ENCODE measurements at places on chromosomes 5 and 9.
A peak's percentile ranks its signal among the peaks of the same experiment; 100 is the strongest.

DNA sequence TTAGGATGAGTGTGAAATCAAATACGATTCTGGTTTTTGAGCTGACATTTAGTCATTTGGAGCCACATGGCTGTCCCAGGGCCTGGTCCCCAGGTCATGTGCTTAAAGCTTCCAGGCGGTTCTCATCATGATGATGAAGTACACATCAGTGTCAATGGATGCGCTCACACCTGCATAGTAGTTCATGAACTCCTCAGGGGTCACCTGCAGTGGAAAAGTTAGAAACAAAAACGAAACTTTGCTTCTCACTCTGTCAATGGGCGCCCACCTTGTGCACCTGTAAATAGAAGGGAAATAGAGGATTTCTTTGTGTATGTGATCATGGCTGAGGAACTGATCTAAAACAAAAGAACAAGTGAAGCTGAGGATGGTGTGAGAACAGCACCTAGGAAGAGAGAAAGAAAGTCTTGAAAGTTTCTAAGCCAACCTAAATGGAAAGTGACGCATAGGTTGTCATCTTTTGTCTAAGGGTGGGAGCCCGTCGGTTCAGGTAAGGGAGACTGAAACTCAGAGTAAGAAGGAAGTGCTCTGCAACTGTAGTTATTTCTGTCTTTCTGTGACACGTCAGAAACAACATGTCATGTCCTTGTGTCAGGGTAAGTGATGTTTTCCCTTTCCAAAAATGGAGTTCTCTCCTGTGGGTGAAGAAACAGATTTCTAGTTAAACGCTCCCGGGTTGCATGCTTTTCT is 33.8 kb downstream of the CAPSL start:
- DNase-seq: no peak

GRCh38 chr5:172943283-172943841 is 15.9 kb upstream of the RPL26L1 start:
- no peak for DNase-seq

- DNase-seq: no peak
Measured at GRCh38 chr9:17665450-17665849, 86.6 kb downstream of the SH3GL2 start.

- no peak for DNase-seq
Measured at GRCh38 chr9:17322882-17323864, 188.3 kb downstream of the CNTLN start.

GRCh38 chr5:146909255-146910068 is 30.9 kb upstream of the PPP2R2B start:
- DNase-seq: no peak

DNA sequence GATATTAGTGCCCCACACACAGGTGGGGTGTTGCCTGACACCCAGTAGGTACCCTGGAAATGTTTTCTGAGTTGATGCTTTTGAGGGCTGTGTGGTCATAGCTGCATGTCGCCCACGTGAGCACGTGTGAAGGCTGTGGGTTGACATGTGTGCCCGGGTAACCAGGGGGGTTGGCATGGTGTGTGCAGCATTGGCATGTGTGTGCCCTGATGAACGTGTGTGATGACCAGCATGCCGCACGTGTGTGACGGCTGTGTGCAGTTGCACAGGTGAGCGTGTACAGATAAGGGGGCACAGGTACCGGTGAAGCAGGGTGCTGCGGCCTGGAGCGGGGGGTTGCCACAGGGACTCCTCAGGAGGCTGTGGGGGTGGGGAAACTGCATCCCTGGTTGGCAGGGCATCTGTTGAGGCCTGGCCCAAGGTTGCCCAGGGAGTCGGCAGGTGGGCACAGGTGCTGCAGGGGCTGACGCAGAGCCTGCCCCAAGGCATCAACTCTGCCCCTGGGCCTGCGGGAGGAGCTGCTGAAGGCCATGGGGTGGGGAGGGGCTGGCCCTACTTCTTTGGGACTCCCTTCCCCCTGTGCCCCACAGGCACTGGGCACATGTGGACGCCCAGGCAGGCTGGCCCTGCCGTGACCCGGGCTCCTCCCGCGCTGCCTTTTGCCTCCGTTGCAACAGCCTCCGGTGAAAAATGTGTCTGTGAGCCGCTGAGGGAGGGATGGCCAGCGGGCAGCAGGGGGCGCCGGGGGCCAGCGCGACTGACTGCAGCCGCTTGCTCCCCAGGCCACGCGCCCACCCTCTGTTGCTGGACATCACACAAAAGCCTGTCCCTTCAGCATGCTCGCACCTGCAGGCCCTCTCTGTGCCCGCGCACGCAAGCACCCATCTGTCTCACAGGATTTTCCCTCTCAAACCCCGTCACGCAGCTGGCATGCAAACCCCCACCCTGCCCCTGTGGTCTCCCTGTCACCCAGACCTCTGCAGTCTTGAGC is 2.2 kb downstream of the UNC5A start:
- DNase-seq: peak; percentile 60

DNA sequence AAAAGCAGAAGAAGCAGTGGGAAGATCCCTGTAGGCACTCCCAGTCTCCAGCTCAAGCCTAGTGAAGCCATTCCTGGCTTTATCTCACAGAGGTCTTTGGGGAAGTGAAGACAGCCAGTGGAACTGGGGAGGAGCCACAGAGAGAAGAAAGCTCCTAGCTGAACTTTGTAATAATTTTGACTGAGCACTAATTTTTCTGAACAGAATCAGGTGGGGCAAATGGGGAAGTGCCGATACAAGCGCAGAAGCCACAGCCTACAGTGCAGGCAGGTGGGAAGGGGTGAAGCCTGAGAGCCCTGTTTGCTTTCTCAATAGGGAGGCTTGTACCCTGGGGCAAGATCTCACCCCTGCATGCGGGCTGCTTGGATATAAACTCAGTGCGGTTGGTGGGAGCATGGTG is 48.4 kb upstream of the SNAPC3 start:
- DNase-seq: no peak

GRCh38 chr9:109941771-109942170 is 161.8 kb downstream of the PALM2AKAP2 start:
- no peak for DNase-seq

DNA sequence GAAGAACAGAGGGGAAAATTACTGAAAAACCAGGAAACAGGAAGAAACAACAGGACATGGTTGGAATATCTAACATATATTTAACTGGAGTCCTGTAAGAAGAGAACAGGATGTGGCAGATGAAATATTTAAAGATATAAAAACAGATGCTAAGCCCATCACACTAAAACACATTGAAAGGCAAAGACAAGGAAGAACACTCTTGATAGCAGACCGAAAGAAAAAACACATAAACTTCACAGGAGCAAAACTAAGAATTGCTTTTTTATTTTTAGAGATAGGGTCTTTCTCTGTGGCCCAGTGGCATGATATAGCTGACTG is 324.4 kb upstream of the ARRDC3 start:
- DNase-seq: no peak

DNA sequence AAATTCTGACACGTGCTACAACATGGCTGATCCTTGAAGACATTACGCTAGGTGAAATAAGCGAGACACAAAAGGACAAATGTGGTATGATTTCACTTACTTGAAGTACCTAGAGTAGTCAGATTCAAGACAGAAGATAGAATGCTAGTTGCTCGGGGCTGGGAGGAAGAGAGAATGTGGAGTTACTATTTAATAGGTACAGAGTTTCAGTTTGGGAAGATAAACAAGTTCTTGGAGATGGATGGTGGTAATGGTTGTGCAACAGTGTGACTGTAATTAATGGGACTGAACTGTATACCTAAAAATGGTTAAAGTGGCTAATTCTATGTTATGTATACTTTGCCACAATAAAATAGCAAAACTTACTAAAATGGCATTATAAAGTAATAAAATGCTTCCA is 34.4 kb downstream of the PAM start:
- DNase-seq: no peak

- no peak for DNase-seq
Measured at GRCh38 chr5:74630453-74631066, 10.0 kb downstream of the ENC1 start.

- DNase-seq: no peak
Measured at GRCh38 chr5:96901384-96901783, 25.1 kb downstream of the ERAP2 start.

DNA sequence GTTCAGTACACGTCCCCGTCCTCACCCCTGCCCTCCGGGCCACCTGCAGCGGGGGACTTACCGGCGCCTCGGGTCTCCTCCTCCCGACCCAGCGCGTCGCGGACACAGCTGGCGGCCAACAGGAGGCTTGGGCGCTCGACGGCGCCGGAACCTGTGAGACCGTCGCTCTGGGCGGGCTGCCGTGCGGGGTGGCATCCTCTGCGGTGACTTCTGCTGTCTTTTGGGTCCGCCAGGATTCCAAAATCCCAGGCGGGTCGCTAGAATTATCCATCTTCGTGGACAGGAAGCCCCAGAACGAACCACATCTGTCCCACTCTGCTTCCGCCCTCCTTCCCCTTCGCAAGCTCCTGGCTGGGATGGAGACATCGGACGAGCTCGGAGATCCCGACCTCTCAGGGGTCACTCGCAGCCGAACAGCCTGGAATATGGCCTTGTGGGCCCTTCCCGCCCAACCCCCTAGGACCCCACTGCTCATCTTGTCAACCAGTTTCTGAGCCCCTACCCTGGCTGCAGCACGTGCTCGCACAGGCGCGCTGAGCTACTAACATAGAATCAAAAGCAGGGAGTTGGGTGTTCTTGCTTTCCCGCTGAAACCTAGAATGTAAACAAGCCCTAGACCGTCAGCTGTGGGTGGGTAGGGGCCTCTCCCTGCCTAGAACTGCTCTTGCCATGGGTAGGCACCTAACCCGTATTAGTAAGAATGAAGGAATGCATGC is 947 bp upstream of the MARCHF3 start:
- DNase-seq: no peak

- DNase-seq: no peak
Measured at GRCh38 chr9:129853614-129854013, 18.4 kb downstream of the USP20 start.

DNA sequence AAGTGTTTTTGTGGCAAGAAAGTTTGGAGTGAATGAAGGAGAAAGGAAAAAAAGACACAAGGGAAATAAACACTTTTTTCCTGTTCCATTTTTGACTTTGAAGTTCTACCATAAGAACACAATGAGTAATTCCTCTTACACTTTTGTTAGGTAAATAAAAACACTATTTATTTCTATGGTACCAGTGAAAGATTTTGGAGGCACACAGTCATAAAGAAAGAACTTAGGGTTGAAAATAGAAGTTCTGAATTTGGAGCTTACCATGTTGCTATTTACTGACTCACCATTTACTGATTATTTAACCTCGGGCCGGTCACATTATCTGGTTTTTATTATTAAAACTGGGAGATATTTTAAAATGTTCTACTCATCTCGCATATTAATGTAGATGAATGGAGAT is 367.8 kb downstream of the TLE1 start:
- no peak for DNase-seq

- no peak for DNase-seq
Measured at GRCh38 chr9:16459421-16460148, 410.9 kb downstream of the BNC2 start.

- no peak for DNase-seq
Measured at GRCh38 chr5:69517763-69518212, 25.2 kb downstream of the OCLN start.

GRCh38 chr9:113954591-113954990 is 78.5 kb downstream of the ZNF618 start:
- DNase-seq: no peak

DNA sequence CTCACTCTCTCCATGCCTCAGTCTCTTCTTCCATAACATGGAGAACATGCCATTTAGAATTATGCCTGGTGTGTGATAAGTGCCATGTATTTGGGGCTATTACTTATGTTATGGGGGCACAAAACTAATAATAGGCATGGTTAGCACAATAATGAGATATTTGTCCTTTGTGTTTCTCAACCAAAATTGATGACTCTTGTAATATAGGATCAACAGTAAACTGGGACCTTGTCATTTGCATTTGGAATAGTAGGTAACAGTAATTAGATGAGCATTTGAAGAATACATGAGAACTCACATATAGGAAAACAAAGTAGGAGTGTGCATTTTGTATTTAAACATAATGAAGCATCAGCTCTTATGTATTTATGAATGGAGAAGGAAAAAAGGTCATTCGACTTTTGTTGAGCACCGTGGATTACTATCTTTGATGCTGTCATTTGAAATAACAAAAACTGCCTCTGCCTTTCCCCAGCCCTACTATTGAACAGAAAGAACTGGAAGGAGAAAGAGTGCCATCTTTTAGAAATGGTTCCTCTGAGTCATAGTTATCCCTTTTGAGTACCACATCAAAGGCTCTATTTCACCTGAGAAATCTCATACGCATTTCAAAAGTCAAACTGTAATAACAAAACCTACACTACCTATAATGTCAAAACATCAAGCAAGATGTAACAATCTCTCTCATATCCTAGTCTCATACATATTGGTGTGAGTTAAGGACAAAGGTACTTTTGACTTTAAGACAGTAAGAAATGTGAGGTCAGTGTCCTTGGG is 655.2 kb downstream of the PDE4D start:
- no peak for DNase-seq

- DNase-seq: no peak
Measured at GRCh38 chr9:28320616-28321015, 747.3 kb upstream of the C9orf72 start.

DNA sequence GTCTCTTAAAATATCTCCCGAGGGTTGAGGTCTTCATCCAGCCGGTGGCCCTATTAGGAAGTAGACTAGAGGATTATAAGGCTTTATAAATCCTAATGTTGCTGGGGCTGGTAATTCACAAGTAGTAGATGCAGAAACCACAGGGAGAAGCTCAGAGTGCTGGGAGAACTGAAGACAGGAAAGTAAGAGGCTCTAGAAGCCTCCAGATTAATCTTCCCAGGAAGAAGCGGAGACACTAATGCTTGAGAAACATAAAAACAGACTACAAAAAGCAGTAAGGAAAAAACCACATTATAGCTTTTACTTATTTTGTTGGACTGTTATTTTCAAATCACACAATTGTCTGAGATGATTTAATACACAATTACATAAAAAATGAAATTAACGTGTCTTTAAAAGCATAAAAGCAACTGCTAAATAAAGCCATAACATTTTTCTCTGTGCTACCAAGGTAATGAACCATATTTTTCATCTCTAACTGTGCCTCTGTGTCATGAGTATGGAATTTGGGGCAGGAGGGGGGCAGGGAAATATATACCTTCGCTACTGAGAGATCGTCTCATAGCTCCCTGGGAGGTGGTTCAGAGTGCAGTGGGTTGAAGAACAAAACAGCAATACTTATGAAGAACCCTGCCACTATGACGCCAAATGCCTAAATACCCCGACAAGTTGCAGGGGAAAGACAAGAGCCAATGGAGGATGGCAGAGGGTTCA is 806.2 kb upstream of the WWC1 start:
- DNase-seq: no peak

DNA sequence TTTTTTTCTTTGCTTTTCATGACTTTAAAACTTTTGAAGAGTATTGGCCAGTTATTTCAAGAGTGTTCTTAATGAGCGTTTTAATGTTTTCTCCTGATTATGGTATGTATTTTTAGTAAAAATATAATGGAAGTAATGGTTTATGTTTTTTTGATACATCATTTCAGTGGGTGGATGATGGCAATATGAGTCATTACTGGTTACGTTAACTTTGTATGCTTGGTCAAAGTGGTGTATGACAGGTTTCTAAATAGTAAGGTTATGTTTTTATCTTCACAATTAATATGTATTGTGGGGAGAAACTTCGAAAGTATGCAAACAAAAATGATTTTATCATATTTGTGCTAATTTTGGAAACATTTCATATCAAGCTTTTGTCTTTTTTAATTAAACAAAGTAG is 176.7 kb upstream of the PRDM9 start:
- no peak for DNase-seq

GRCh38 chr9:89882930-89883361 is 278.1 kb downstream of the GADD45G start:
- DNase-seq: no peak

- no peak for DNase-seq
Measured at GRCh38 chr5:149048811-149049210, 14.1 kb downstream of the SH3TC2 start.
